BJ (cell line): ENCODE measurements at places on chromosomes 2 and 18.

DNA sequence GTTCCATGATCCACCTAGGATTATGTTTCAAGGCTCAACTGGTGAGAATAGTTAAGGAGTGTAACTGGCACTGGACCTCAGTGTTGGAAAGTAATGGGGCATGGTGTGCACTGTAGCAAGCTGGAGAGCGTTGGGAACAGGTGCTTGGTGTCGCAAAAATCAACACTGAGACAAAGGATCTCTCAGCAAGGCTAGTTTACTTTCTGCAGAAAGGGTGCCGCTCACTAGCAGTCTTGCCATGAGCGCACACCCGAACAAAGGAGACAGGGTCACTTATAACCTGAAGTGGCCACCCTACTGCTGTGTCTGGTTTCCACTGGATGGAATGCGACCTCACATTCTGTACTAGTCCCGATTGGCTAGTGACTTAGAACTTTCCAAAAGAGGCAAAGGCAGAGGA lies 133.2 kb downstream of the TMEM17 start:
- DNase-seq, result no peak

DNA sequence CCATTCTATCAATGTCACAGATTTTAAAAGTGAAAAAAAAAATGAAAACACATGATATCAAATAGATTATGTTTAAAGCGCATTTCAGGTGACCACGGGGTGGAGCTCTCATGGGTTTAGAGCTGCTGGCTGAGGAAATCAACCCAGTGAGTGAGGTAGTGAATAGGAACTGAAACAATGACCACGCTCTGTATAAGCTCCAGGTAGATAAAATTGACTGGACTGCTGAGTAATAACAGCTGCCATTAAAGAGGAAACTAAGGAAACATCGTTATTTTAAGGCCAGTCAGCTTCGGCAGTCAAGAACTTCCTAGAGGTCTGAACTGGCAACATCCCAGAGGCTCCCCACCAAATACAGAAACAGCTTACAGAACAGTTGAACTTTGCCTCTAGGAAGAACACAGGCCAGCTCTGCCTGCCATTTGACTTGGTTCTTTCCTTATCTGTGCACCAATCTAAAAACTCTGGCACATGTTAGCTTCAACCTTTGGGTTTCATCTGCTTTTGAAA lies 185.9 kb downstream of the PDE1A start:
- DNase-seq, result no peak

GRCh38 chr18:12564861-12565260 lies 93.0 kb downstream of the SPIRE1 start:
- no peak for DNase-seq

DNA sequence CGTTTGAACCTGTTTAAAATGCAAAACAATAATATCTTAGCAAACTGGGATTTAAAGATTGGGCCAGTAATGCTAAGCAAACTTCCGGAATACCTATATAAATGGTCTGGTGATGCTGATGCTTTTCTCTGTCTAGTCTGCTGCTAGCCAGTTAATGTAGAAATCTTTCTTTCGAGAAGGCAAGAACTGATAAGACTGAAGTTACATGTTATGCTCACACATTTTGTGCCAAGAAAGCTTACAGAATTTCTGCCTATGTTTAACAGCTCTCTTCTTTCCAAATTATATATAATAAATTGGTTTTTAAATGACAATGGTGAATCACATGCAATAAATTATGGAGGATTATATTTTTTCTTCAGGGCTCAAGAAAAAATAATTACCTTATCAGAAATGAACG lies 37.9 kb downstream of the GCA start:
- no peak for DNase-seq

DNA sequence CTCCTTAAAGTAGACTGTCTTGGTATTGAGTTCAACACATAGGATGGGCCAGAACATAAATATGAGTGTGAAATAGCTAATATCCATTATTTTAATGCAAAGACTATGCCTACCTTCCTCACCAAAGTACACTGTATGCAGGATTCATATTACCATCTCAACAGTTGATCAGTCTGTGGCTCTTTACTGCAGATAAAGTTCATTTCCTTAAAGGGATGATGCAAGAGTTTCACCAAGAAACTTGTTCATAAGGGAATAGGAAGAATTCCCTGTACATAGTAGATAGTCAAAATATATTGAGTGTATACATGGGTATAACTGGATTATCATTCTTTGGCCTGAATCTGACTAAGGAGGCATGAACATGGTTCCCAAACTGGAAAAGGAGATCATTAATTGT lies 35.0 kb downstream of the MARS2 start:
- no peak for DNase-seq

GRCh38 chr2:191800874-191801273 lies 46.0 kb downstream of the CAVIN2 start:
- DNase-seq, result no peak

GRCh38 chr18:51383116-51383515 lies 185.6 kb upstream of the MEX3C start:
- DNase-seq, result no peak

- no peak for DNase-seq
These were observed 444.1 kb upstream of the SMIM21 start for GRCh38 chr18:75871596-75871995.
